ENCODE measurements at places on chromosomes 3 and 15. TPM values are rescaled to one million over a fixed set of nuclear protein-coding genes. Genes with fewer than 3 reads are reported as not detected.

The DNAJA4 gene
- total RNA-seq, result 2.5 TPM

The PLIN1 gene
- 0.26 TPM for total RNA-seq

The SNX1 gene
- 30.1 TPM for total RNA-seq

The GOLIM4 gene
- 31.9 TPM for total RNA-seq

The CPN2 gene
- not detected for total RNA-seq

The CHRNA7 gene
- total RNA-seq, result not detected

The ISG20 gene
- 2.0 TPM for total RNA-seq

The RARRES1 gene
- total RNA-seq, result 12.7 TPM

The ROPN1 gene
- not detected for total RNA-seq

The PRKCD gene
- total RNA-seq, result 1.4 TPM

Measured in pericardium fibroblast (primary cell).